ENCODE measurements at places on chromosomes 2 and 18. TPM values are rescaled to one million over a fixed set of nuclear protein-coding genes. Genes with fewer than 3 reads are reported as not detected.

Gene DSG1
- polyA plus RNA-seq: 3.7 TPM

Gene ZNF892
- 0.08 TPM for polyA plus RNA-seq

Gene ELOA2
- not detected for polyA plus RNA-seq

Gene RAPGEF4
- polyA plus RNA-seq: not detected

Gene RTKN
- 5.0 TPM for polyA plus RNA-seq

Gene ACMSD
- polyA plus RNA-seq: 0.10 TPM

Gene TYMS
- 516 TPM for polyA plus RNA-seq

Gene CNTNAP5
- polyA plus RNA-seq: not detected

Gene PGAP1
- 3.0 TPM for polyA plus RNA-seq

Gene HPCAL1
- polyA plus RNA-seq: 7.3 TPM

Gene RNF152
- polyA plus RNA-seq: not detected

Gene SLC38A11
- not detected for polyA plus RNA-seq

Gene LANCL1
- polyA plus RNA-seq: 34.5 TPM

Gene ASB18
- polyA plus RNA-seq: not detected

Gene MBD5
- polyA plus RNA-seq: 19.3 TPM

Gene DNER
- polyA plus RNA-seq: not detected

Gene BCL2
- polyA plus RNA-seq: 7.9 TPM

Gene HMSD
- polyA plus RNA-seq: 37.6 TPM

Gene UGT1A8
- polyA plus RNA-seq: not detected

Gene CIB4
- polyA plus RNA-seq: not detected

Gene SFTPB
- not detected for polyA plus RNA-seq

Gene PDE6D
- polyA plus RNA-seq: 70.9 TPM

Gene CSRNP3
- 0.03 TPM for polyA plus RNA-seq

Gene TNP1
- polyA plus RNA-seq: not detected

Gene TUBA4B
- 0.11 TPM for polyA plus RNA-seq

Gene PAIP2B
- 0.43 TPM for polyA plus RNA-seq

Gene ITGB6
- not detected for polyA plus RNA-seq

Gene RGPD4
- not detected for polyA plus RNA-seq

Gene MBOAT2
- 1.2 TPM for polyA plus RNA-seq

All from GM12878 (cell line).